G401 (cell line): ENCODE measurements at places on chromosomes 1 and 21. TPM values are rescaled to one million over a fixed set of nuclear protein-coding genes. Genes with fewer than 3 reads are reported as not detected.

CNKSR1 gene
- total RNA-seq, result not detected in 2 replicates

DMBX1 gene
- total RNA-seq, result 0.20 and 1.0 TPM in 2 replicates

S100A7A gene
- total RNA-seq, result not detected in 2 replicates

RNF186 gene
- not detected in 2 replicates for total RNA-seq

HSD3B2 gene
- total RNA-seq, result not detected in 2 replicates

SRM gene
- total RNA-seq, result 12.1 and 24.3 TPM in 2 replicates

TCHHL1 gene
- not detected in 2 replicates for total RNA-seq

ASTN1 gene
- not detected in 2 replicates for total RNA-seq

ALX3 gene
- not detected in 2 replicates for total RNA-seq

LPAR3 gene
- not detected in 2 replicates for total RNA-seq

DENND2D gene
- not detected in 2 replicates for total RNA-seq

DNAI4 gene
- total RNA-seq, result 3.7 and 7.3 TPM in 2 replicates

GBP7 gene
- not detected in 2 replicates for total RNA-seq

MAEL gene
- total RNA-seq, result not detected in 2 replicates

ETV3L gene
- not detected in 2 replicates for total RNA-seq

CHD5 gene
- total RNA-seq, result 12.0 and 13.5 TPM in 2 replicates

IL10 gene
- total RNA-seq, result not detected in 2 replicates

FCAMR gene
- not detected in 2 replicates for total RNA-seq

SEMA6C gene
- total RNA-seq, result 2.0 TPM in 2 replicates

PDZK1IP1 gene
- not detected in 2 replicates for total RNA-seq

CD2 gene
- total RNA-seq, result not detected in 2 replicates

SDC3 gene
- 23.0 and 26.6 TPM in 2 replicates for total RNA-seq

CNIH4 gene
- 110 and 140 TPM in 2 replicates for total RNA-seq

NGF gene
- 1.4 TPM in 1 of 2 replicates, not detected in the other for total RNA-seq

C1orf174 gene
- total RNA-seq, result 40.4 and 59.1 TPM in 2 replicates

TUFT1 gene
- total RNA-seq, result 3.5 and 8.2 TPM in 2 replicates

TRIM63 gene
- total RNA-seq, result not detected in 2 replicates
